Putamen (tissue), 1 donor: ENCODE measurements at places on chromosomes 12 and 14.

GRCh38 chr12:63897931-63898330 is 53.4 kb downstream of the SRGAP1 start:
- DNase-seq = no peak

DNA sequence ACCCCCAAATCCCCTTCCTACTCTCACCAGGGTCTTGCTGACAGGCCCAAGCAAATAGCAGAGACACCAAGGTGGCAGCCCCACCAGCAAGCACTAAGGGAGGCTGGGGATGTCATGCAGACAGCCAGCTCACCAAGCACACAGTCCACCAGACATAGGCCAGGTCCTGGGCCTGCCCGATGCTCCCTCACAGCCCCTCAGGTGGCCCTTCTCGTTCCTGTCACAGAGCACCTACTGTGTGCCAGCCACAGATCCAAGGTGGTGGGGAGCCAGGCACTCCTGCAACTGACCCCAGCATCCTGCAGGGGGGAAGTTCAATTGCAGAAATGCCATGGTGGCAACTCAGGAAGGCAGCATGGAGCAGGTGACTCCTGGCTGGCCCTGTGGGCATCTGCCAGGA is 60.5 kb upstream of the PNMA1 start:
- no peak for DNase-seq

GRCh38 chr12:48601013-48601756 is 31.3 kb upstream of the LALBA start:
- no peak for DNase-seq

- no peak for DNase-seq
These were observed 40.9 kb downstream of the OSBPL8 start for GRCh38 chr12:76518699-76519098.

- peak; percentile 58 for DNase-seq
These were observed 275.9 kb downstream of the FBXL14 start for GRCh38 chr12:1318327-1319031.

- peak; percentile 93 for DNase-seq
These were observed 3.5 kb upstream of the AAAS start for GRCh38 chr12:53324779-53325510.

DNA sequence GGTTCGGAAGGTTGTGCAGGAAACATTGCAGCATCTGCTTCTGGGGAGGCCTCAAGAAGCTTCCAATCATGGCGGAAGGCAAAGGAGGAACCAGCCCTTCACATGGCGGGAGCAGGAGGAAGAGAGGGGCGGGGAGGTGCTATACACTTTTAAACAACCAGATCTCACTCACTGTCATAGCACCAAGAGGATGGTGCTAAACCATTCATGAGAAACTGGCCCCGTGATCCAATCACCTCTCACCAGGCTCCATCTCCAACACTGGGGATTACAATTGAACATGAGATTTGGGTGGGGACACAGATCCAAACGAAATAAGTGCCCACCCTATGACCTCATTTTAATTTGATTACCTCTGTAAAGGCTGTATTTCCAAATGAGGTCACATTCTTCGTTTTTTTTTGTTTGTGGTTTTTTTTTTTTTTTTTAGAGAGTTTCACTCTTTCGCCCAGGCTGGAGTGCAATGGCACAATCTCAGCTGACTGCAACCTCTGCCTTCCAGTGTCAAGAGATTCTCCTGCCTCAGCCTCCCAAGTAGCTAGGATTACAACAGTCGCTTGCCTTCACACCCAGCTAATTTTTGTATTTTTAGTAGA is 11.4 kb upstream of the ORAI1 start:
- DNase-seq = no peak

- no peak for DNase-seq
These were observed 20.5 kb downstream of the SOAT2 start for GRCh38 chr12:53123578-53124351.

- no peak for DNase-seq
These were observed 278.6 kb downstream of the DUSP6 start for GRCh38 chr12:89073659-89074058.

GRCh38 chr12:128644664-128645296 is 179.0 kb downstream of the SLC15A4 start:
- no peak for DNase-seq

GRCh38 chr14:96176811-96177211 is 27.8 kb upstream of the BDKRB2 start:
- DNase-seq = no peak

DNA sequence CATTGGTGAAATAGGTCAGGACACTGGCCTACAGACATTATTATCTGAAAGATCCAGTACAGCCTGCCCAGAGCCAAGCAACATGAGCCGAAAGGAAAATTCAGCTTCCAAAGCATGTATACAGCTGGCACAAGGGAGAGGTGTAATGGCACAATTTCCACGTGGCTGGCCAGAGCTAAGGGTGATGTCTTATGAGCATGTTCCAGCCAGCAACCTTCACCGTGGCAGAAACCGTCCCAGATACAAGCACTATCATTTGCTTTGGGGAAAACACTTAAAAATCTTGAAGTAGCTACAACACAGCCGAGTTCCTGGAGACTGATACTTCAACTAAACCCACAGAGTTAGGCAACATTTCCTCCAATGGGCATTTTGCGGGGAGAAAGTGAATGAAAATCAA is 44.5 kb downstream of the CORO1C start:
- no peak for DNase-seq

GRCh38 chr14:67680941-67681340 is 6.5 kb upstream of the VTI1B start:
- no peak for DNase-seq

- no peak for DNase-seq
These were observed 217.2 kb downstream of the C12orf50 start for GRCh38 chr12:87812030-87812429.

DNA sequence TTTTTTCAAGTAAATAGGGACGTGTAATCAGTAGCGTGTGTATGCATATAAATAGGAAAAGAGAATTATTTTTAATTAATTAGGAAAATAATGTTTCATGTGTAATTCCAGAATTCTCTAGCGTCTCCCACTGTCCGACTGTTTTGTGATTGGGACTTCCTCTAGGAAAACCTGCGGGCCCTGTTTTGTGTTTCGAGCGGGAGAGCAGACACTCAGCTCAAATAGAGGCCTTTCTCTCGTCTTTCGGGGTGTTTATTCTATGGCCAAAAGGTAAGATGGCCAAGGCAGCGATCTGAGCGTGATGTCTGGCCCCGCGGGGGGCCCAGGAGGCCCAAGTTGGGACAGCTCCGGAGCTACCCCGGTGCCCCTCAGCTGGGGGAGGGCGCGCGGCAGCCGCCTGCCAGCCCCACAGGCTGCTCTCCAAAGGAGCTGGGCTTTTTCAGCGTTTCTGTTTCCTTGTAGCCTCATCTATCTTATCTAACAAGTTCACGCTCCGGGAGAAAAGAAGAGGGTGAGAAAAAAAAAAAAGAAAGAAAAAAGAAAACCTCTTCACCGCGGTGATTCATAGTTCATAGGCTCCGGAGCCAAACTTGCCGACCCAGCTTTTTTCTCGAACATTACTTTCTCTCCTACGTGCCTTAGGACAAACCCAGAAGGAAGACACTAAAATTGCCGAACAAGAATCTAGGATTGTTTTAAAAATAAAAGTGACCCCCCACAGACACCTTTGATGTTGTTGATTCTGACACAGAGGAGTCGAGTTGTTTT is 7.5 kb upstream of the FOXG1 start:
- no peak for DNase-seq

DNA sequence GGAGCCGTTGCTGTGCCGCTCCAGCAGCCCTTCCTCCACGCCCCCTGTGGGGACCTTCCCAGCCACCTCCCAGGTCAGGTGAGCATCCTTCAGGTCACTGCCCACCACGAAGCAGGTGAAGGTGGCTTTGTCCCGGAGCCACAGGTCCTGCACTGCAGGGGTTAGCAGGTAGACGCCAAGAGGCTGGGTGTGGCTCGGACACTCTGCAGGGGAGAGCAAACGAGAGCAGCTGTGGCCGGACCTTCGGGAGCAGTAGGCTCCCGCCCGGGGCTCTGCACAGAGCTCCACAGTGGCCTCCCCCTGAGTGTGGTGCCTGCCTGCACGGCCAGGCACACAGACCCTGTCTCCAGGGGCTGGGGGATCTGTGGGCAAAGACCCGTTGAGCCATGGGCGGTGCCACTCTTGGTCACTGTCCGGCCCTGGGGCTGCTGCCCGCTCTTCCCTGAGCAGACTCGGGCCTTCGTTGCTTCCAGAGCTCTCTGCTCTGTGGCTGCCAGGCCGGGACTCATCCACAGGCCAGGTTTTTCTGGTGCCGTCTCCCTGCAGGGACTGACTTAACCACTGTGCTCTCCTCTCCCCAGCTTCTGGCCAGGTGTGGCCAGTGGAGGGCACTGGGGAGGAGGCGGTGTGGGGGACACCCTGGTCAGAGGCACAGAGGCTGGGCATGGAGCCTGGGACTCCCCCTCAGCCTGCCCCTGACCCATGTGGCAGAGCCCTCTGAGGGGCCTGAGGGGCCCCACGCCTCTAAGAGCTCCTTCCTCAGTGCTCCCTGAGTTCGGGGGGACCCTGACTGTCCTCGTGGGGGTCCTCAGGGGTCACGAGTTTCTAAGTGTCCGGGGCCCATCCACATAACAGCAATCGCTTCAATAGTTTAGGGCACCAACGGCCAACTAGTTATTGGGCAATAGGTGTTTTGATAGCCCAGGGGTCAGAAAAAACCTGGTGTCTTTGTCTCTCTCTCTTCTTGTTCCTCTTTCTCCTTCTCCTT is 314.9 kb downstream of the TMEM121 start:
- no peak for DNase-seq

GRCh38 chr12:40123496-40123895 is 17.6 kb upstream of the SLC2A13 start:
- DNase-seq = no peak

DNA sequence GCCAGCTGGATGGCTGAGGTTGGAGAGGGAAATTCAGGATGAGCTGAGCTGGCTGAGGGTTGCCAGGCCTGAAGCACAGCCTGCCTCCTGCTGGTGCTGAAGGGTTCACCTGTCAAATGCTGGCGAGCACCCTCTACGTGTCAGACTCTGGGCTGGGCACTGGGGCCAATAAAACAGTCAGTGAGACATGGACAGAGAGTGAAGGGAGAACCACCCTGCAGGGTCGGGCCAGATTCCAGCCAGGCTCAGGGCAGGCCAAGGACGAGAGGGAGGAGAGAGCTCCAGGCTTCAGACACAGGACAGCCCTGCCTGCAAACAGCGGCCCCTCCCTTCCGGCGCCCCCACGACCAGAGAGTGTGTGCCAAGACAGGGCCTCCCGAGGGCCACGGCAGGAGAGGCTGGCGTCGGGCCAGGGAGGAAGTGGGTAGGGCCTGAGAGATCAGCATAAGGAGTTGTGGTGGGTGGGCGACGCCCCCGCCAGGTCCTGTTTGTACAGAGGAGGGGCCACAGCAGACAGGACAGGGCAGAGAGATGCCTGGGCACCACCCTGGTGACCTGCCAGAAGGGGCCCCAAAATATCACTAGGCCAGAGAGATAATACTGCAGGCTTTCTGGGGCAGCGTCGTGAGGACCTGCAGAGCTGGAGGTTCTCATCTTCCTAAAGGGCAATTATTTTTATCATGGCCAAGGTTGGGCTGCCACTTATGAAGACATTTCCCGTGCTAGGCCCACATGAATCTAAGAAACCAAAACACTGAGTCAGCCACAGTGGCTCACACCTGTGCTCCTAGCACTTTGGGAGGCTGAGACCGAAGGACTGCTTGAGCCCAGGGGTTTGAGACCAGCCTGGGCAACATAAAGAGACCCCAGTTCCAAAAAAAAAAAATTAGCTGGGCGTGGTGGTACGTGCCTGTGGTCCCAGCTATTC is 73.1 kb upstream of the GPR68 start:
- no peak for DNase-seq
